ENCODE measurements at places on chromosomes 1 and 21.

DNA sequence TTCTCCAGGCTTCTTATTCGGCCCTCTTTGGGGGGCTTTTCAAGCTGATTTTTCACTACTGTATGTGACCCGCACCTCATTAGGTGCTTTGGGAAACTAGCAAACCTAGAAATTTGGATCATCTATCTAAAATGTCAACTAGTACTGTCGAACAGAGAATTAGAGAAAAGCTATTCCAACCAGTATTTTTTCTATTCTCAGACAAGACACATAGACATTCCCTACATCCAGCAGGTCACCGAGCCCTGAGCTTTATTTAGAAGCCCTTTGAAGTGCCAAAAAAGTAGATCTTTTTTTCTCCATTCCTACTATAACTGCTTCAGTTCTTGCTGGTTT, 310 bp upstream of the SSR2 start:
- DNase-seq, result no peak

DNA sequence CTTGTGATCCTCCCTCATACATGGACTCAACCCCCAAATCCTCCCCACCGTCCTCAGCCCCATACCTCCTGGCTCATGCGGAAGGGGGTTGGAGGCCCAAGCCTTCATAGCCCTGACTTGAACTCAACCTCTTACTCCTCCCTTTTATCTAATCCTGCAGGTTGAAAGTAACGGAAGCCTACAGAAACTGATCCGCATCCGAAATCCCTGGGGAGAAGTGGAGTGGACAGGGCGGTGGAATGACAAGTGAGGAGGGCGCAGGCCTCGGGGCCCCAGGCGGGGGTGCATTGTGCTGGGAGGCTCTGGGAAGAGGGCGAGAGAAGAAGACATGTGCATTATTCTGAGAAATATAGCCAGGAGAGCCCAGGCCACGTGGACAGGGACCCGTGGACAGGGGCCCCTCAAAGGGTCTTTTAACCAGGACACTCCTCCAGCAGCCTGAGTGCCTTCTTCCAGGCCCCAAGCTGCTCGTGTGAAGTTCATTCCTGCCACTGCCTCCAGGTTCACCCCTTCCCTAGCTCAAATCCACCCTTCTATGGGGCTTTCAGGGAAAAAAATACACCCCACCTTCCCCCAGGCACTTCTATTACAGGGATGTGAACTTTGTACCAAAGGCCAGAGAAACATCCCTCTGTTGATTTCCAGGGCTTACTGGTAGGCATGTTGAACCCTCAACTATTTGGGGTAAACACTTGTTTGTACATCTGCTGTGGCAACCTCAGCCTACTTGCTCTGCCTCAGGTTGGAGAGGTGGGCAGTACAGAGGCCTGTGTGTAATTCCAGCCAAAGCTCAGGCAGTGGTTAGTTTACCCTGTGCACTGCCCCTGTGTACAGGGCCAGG, 38.6 kb downstream of the CAPN2 start:
- no peak for DNase-seq

- no peak for DNase-seq
Measured at GRCh38 chr1:98045767-98046641, 125.2 kb upstream of the DPYD start.

GRCh38 chr1:233445737-233446136, 118.2 kb downstream of the MAP3K21 start:
- no peak for DNase-seq

- no peak for DNase-seq
Measured at GRCh38 chr21:42398436-42399028, 2.7 kb upstream of the TMPRSS3 start.

GRCh38 chr1:156509424-156510034, 9.0 kb upstream of the MEF2D start:
- no peak for DNase-seq

DNA sequence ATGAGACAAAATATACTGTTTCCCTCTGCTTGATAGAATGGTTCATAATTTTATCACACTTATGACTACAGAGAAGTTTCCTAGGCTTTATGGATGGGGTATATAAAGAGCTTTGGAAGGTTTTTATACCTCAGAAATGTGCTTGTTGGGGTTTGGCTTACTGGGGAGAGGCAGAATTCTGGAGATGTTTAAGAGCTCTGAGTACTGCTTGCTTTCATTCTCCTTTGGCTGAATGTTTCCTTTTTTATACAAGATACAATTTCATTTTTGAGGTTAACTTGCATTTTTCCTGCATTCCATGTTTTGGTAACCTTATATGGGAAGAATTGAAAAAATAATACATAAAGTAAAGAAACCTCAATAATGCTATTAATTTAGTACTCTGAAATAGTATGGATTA, 157.7 kb upstream of the COL11A1 start:
- DNase-seq, result no peak

GRCh38 chr1:202017749-202018467, 7.5 kb downstream of the ELF3 start:
- DNase-seq, result no peak

GRCh38 chr21:44306936-44307704, 7.3 kb downstream of the PFKL start:
- no peak for DNase-seq

GRCh38 chr1:94746635-94747525, 73.3 kb upstream of the SLC44A3 start:
- DNase-seq, result no peak

GRCh38 chr1:192639607-192640368, 3.8 kb downstream of the RGS13 start:
- DNase-seq, result no peak

DNA sequence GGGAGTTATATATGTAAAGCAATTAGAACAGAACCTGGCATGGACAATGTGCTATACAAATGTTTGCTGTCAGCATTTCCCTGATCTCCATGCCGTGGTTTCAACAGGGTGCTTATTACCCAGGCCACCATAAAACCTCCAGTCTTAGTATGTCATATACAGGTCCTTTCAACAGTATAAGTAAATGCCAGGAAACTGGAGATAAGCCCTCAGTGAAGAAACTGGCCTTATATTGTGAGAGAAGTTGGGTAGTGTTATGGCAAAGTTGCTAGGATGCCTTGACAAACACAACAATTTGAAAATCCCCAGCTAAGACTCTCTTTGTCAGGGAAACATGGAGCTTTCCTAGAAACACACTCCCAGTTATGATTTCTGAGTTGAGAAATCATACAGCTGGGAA, 850.2 kb upstream of the ADAMTS5 start:
- DNase-seq, result no peak

DNA sequence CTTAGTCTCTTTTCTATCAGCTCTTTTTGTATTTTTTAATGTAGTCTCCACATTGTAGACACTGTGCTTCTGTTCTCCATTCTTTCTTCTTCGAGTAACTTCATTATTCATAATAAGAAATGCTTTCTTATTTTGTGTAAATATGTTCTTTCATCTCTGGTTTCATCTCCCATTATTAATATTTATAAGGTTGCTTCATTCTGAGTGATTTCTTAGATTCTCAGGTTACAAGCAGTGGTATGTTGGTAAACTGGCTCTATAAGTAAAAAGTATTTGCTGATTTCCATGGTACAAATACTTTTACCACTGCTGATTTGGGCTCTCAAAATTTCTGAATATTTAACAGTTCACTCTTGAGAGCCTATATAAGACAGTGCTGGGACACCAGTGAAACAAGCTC, 81.3 kb downstream of the CDC14A start:
- DNase-seq, result no peak

DNA sequence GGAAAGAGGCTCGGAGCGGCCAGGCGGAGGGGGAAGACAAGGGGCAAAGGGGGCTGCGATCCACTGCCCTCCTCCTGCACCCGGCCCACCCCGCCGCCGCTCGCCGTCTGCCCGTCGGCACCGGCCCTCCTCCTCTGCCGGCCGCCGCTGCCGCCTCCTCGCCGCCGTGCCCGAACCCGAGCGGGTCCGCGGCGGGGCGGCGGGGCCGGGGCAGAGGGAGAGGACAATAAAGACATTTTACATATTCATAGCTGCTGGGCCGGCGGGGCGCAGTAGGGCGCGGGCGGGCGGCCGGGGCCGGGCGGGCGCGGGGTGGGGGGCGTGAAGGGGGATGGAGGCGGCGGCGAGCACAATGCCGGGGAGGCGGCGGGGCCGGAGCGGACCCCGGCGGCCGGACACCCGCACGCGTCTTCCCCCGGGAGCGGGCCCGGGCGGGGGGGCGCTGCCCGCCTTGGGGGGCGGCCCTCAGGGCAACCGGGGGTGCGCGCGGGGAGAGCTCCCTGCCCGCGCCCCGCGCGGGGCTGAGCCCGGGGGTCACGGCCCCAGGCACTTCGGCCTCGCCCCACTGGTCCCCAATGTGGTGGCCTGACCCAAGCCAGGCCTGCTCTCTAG, 546 bp downstream of the POU2F1 start:
- DNase-seq, result no peak

Data from activated CD8-positive, alpha-beta memory T cell treated with anti-CD3 and anti-CD28 coated beads for 1 hour (primary cell).